ENCODE measurements at places on chromosomes 7 and 10. TPM values are rescaled to one million over a fixed set of nuclear protein-coding genes. Genes with fewer than 3 reads are reported as not detected.

Gene TMEM229A
- not detected for total RNA-seq

Gene CHST3
- total RNA-seq, result 22.4 TPM

- DNase-seq, result no peak
These were observed 244.6 kb downstream of the PHTF2 start for GRCh38 chr7:78043159-78043558.

DNA sequence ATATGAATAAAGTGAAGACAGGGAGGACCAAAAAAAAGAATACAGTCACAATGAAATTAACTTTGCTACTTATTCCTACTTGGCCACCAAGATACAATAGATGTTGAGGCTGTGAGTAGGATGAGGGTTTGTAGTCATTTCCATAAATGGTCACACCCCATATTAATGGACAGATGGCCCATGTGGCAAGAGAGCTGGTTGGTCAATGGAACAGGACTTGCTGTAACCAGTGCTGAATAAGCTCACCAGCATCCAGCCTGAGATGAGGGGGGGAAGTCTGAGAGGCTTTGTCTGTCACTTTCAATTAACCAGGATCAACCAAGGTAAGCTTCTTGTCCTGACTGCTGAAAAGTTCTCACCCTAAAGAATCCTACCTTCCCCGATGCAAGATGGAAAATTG is 130.4 kb upstream of the KCNMA1 start:
- no peak for DNase-seq

Gene PLCE1
- 2.3 TPM for total RNA-seq

GRCh38 chr7:19284596-19285300 is 139.5 kb upstream of the FERD3L start:
- peak; percentile 30 for DNase-seq

Gene FOXI2
- total RNA-seq, result not detected

DNA sequence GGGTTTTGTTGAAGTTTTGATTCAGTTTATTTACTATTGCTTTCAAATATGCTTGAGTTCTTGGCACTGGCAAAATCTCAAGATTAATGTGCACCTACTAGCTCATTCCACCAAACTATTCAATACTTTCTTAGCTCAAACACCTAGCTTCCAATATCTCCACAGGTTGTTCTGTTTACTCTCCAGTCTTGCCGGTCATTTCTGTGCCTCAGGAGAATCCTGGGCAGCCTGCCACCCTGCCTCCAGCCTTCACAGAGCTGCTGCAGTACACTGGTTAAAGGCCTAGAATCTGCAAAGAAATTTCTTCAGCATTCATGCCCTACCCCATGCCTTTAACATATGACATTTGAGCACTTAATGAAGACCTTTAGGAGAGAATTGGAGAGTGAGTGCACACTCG is 4.0 kb upstream of the TMEM106B start:
- peak; percentile 57 for DNase-seq

- DNase-seq, result peak; percentile 66
These were observed at the start of gene DLX5 for GRCh38 chr7:97024209-97025129. Gene DLX5 (minus strand): TSS chr7:97024831. CDS start chr7:97024623, 208 bp downstream.

DNA sequence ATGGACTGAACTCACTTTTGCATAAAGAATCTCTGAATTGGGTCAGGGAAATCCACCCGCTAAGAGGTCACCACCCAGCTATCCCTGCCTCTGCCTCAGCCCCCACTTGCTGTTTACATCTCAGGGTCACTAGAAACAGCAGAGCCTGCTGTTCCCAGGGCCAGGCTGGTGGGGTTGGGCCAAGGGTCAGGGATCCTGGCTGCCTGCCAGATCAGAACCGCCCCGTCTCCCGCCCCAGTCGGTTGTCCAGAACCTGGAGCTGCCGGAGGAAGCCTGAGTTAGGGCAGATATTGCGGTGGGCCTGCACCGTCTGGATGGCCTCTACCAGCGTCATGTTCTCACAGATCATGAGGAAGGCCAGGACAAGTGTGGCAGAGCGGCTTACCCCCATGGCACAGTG is 17.0 kb upstream of the SAMD8 start:
- DNase-seq, result no peak

- DNase-seq, result no peak
These were observed 203.7 kb upstream of the IMMP2L start for GRCh38 chr7:111765751-111766643.

Measured in M059J (cell line).